Activated CD4-positive, alpha-beta T cell treated with anti-CD3 and anti-CD28 coated beads, Interleukin-2, amount 50 U/mL, for 4 hours (primary cell): ENCODE measurements at places on chromosomes 7 and 10.

DNA sequence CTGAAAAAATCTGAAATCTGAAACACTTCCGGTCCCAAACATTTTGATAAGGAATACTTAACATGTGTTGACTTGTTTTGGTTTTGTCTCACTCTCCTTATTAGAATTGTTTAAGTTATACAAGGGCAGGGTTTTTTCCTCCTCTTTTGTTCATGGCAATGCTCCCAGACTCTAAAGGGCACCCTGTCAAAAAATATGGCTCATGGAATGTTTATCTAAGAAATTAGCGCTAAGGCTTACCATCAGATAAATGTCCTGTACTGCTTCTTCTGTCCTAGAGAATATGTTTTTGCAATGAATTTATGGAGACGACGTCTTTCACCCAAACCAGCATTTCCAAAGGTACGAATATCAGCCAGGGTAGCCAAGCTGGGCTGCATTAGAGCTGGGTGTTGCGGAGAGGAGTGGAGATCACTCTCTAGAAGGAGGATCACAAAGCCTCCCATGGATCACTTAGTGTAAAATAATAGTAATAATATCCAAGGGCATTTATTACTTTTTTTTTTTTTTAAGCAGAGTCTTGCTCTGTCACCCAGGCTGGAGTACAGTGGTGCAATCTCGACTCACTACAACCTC is 46.8 kb downstream of the ERLIN1 start:
- no peak for DNase-seq

DNA sequence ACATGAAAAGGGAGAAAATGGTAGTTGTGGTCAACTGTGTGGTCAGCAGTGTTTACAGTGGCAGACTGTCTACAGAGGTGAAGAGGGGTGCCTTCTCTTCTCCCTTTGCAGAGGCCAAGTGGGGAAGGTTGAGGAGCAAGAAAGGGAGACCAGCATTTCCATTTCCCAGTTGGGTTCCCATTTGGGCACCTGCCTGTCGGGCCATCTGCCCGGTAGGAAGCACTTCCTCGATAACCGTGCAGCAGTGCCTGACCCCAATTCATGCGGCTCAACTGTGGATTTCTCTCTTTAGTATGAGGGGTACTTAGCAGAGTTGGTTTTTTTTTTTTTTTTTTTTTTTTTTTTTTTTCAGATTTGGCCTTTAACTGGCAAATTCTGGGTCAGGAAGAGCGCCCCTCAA is 127.0 kb downstream of the CCDC3 start:
- no peak for DNase-seq

DNA sequence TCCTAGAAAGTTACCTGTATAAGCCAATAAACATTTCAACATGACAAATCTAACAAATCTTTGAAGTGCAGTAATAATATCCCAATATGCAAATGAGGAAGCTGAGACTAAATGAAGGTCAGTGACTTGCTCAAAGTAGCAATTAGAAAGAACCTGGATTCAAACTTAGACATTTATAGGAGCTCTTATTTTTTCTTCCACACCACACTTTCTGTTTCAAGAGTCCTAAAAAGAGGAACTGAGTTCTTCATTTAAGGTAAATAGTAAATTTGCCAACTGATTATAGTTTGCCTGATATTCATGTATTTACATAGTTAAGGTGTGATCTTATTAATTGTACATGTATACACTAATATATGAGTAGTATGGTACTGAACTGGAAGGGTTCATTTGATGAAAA is 44.0 kb downstream of the KLHDC10 start:
- DNase-seq = no peak

DNA sequence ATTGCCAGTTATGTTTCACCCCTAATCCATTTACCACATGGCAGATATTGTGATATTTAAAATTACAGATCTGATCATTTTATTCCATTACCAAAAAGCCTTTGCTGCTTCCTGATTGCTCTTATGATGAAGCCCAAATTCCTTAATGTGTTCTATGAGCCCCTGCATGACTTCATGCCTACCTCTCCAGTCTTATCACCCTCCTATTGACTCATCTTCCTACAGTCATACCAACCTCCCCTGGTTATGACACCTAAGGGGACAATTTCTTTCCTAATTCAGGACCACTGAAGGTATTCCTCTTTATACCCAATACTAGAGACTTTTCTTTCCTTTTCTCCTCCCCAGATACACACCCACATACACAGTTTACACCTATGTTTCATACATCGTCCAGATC is 36.0 kb downstream of the TES start:
- DNase-seq = no peak

- DNase-seq = no peak
Measured at GRCh38 chr10:30737931-30738391, 108.4 kb upstream of the LYZL2 start.

DNA sequence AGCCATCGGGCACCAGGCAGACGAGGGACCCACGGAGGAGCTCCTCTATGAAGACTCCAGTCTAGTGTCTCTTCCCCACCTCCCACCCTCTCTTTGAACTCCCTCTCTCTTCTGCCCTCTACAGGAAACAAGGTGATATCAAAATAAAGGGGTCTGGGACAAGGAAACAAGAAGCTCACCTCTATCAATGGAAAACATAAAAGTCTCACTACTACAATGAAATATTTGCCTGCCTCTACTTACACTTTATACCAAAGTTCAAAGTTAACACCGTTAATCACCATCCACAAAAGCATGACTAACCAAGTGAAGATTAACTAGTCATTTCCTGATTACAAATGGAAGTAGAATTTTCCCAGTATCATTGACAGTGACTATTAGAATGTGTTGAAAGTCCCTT is 82.2 kb downstream of the PARD3 start:
- DNase-seq = no peak

GRCh38 chr7:131511774-131512535 is 44.5 kb downstream of the PODXL start:
- DNase-seq = no peak

GRCh38 chr7:684416-684815 is 42.1 kb upstream of the DNAAF5 start:
- no peak for DNase-seq

DNA sequence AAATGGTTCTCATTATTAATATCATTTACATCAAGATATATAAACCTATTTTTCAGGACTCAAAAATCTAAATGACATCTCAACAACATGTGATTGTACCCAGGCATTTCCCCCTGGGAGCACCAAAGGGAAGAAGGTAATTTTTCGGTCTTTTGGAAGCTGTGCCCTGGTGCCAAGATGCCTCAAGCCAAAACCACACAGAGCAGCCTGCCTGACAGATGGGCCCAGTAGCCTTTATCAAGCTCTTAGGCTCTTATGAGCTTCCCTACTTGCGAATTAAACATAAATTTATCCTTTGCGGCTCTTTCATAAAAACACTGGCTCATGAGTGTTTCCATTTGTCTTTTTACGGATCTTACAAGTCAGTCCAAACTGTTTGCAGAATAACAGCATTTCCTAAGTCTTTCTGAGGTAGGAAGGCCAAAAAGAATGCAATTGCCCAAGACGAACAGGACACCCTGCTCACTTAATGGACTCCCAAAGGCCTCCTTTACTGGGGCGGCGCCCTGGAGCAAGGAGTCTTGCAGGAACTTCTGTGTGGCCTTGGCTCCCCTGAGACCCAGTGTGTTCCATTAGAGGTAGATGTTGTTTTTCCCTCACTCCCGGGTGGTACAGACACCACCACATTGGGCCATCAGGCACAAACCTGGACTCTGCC is 4.1 kb upstream of the RASSF4 start:
- DNase-seq = no peak

DNA sequence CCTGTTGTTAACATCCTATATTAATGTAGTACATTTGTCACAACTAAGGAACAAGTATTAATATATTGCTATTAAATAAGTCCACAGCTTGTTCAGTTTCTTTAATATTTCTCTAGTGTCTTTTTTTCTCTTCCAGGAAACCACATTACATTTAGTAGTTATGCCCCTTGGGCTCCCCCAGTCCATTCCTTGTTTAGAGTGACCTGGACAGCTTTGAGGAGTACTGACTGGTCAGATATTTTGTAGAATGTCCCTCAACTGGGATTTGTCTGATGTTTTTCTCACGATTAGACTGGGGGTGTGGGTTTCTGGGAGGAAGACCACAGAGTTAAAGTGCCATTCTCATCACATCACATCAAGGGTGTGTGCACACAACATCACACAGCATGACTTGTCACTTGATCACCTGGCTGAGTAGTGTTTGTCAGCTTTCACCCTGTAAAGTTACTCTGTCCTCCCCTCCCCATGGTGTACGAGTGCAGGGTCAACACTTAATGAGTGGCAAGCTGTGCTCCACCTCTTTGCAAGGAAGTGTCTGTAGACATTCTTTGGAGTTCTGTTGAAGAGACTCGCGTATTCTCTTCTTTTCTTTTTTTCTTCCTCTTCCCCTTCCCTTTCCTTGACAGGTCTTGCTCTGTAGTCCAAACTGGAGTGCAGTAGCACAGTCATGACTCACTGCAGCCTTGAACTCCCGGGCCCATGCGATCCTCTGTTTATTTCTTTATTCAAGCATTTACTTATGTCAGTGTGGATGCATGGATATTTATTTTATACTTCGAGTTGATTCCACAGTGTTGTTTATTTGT is 10.2 kb downstream of the LMTK2 start:
- no peak for DNase-seq
